ENCODE measurements at places on chromosomes 4 and X.

DNA sequence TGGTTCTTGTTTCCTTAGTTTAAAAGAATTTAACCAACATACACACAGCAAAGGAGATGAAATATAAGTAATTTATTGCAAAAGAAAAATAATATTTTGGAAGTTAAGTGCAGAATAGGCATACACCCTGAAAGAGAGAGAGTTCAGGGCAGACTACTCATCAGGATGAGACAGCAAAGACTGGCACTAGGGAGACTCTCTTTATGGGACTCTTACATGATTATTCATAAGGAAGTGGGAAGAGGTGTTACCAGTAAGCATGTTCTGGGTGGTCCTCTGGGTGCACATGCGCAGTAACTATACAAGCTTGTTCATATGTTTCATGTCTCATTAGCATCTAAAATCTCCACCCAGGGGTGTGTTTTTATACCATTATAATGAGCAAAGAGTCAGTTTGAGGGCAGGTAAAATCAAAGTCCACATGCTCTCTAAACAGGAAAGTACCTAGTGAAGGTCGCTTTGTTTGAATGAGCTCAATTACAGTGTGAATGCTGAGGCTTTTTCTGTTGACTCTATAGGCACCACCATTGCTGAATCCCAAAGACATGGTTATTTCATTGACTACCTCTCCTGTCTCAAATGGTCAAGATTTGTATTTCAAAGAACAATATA lies 38.2 kb upstream of the PRDM5 start:
- DNase-seq: no peak

- DNase-seq: peak; percentile 8
Observed at GRCh38 chr4:101790521-101791181, at the start of gene BANK1. Gene BANK1 (plus strand): TSS chr4:101790730. CDS start chr4:101790881, 151 bp downstream.

GRCh38 chr4:163810755-163811154 lies 316.3 kb downstream of the TMA16 start:
- no peak for DNase-seq

GRCh38 chr4:29553846-29554245 lies 1166.3 kb upstream of the PCDH7 start:
- no peak for DNase-seq

- no peak for DNase-seq
Observed at GRCh38 chrX:68696267-68696990, 49.0 kb downstream of the STARD8 start.

DNA sequence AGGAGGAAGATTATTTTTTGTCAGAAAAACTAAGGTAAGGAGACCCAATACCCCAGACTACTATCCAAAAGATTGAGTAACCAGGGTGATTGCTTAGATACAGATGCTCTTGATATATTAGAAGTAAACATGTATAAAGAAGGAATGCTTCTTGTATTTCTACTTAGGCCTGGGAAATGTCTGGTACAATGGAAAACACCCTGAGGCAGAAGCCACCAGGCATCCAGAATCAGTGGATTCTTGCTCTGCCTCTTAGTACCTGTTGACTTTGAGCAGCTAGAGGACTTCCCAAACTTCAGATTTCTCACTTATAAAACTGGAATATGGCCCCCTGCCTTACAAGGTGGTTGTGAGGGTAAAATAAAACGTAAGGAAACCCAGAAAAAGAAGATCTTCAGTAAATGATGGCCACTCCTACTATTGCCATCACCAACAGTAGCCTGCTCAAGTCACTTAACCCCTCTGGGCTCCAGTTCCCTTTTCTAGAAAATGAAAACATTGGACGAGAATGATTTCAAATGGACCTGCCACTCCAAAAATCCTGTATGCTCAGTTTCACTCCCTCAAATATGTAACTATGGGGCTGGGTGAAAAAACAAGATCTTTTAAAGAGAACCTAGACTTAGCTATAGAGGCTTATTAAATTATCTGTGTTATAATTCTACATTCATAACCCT lies 56.6 kb downstream of the AMELX start:
- DNase-seq: no peak

DNA sequence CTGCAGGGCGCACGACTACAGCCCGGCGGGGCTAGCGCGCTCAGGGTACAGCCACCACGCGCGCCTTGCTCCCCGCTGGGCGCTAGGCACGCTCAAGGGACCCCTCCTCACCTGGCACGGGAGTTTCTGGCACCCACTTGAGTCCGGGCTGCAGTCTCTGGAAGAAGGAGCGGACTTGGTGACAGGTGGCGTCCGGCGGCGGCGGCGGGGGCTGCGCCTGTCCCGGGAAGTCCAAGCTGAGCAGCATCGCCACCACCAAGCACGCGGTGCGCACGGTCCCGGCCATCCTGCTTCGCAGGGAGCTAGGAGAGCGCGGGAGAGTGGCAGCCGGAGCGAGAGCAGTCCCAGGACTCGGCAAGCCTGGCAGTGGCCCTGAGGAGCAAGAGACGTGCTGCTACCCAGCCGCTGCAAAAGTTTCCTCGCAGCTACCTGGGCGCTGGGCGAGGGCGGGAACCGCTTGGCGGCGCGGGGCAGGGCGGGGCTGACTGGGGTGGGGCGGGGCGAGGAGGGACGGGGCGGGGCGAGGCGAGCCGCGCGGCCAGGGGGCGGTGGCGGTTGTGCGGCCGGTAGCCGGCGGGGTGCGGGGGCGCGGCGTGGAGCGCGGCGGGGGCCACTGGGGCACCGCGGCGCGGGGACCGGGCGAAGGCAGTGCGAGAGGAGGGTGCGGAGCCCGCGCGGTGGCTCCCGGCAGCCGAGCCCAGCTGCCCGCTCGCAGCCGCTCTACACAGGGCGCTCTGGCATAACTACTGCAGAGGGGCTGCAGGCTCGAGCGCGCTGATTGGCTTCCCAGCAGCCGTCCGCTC lies at the start of gene GPC3:
Gene GPC3 (minus strand): TSS at position 431 of the 803 bp plus-strand sequence.
- DNase-seq: peak; percentile 21

- DNase-seq: no peak
Observed at GRCh38 chr4:113148925-113149324, 99.5 kb downstream of the ANK2 start.

DNA sequence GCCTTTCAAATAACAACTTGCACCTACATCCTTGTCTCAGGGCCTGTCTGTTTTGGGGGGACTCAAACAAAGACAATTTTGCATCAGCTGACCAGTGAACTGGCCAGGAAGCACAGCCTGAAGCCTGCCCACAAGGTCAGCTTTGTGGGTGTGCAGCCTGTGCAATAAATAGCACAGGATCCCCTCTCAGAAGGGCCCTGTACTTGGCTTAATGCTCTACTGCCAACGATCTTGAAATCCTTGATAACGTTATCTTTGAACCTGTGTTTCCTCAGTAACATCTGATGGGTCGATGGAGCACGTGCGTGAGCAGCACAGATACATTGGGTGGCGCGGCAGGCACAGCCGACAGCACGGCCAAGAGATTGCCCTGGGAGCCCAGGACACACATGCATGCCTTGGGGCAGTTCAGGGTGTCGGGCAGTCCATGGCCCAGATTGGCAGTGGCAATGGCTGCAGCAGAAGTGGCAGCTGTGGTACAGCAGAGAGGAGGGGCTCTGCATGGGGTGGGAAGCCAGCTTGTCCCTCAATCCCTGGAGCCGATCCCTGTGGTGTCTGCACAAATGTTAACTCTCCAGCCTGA lies 58.8 kb upstream of the ATP6AP2 start:
- DNase-seq: no peak

- no peak for DNase-seq
Observed at GRCh38 chr4:3331511-3332394, 38.9 kb downstream of the RGS12 start.

All from activated naive CD4-positive, alpha-beta T cell treated with Interleukin-2 at 50 U/mL for 16 hours (primary cell).